ENCODE measurements at places on chromosomes 1 and 21.

DNA sequence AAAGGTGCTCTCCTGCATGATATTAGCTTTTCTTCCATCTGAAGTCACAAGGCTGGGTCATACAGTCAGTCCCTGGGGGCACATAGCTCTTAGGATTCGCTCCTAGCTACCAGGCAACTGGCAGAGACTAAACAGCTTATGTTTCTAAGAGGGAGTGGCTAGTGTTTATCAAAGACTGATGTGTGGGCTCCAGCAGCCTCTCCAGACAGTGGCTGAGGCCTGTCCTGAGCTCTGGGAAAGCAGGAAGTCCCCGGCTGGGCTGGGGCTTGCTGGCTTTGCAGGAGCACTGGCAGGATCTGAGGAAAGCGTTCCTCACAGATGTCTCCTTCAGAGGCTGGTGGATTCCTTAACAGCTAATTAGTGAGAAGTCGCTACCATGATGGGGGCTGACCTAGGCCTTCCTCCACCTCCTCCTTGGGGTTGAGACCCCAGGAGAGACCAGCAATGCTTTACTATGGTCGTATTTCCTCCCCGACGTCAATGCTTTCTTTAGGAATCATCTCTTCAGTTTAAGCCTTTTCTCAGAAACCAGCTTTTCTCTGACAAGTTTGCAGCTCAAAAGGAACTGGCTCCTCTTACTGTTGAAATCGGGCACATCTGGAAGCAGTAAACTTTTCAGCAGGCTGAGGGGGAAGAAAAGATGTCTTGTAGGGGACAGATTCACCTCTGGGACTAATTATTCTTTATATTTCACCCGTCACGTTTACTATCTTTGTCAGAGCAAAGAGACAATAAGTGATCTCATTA is 33.5 kb upstream of the HHAT start:
- H3K27ac ChIP-seq, result no peak overlapping the region
- peaks cover 3% of the 10 kb centered on the region for H3K4me1 ChIP-seq

DNA sequence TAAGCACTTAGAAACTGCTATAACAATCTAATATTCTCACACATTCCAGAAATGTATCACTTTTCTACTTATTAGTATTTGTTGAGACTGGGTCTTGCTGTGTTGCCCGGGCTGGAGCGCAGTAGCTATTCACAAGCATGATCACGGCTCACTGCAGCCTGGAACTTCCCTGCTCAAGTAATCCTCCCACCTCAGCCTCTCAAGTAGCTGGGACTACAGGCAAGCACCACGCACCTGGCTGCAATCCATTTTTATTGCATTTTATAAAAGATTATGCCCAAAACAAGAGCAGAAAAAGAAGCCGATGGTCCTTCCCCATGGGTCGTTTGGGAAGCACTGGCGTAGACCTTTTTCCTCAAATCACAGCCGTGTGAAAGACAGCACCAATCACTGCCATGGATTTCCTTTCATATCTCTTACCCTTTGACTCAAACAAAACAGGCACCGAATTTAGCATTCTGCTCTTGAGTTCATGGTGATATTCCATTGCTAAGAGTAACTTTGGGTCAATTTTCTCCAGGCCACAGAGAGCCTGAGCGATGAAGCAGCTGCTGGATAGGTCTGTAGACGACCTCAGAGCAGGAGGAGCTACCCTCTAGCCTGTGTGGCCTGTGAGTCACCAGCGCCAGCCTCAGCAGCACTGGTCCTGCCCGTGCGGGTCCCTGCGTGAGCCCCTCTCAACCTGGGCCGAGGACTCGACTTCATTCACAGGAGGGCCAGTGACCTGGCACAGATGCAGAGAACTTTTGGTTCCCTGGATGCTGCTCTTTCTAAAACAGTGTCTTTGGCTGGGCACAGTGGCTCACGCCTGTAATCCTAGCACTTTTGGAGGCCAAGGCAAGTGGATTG is 80.8 kb downstream of the PIK3CD start:
- peaks cover 7% of the 10 kb centered on the region for H3K36me3 ChIP-seq
- H3K4me1 ChIP-seq, result peaks cover 39% of the 10 kb centered on the region
- peak overlapping the region; percentile 91 for H3K27ac ChIP-seq
- DNase-seq, result no peak

- H3K36me3 ChIP-seq, result no peaks in the 10 kb centered on the region
- no peak overlapping the region for H3K27ac ChIP-seq
- H3K27me3 ChIP-seq, result peaks cover 4% of the 10 kb centered on the region
- DNase-seq, result no peak
- no peak overlapping the region for H3K4me3 ChIP-seq
- no peaks in the 10 kb centered on the region for H3K4me1 ChIP-seq
Measured at GRCh38 chr1:233738396-233738795, 124.5 kb downstream of the KCNK1 start.

- no peak overlapping the region for H3K4me3 ChIP-seq
- peaks cover 76% of the 10 kb centered on the region for H3K27me3 ChIP-seq
- no peak overlapping the region for H3K27ac ChIP-seq
- H3K36me3 ChIP-seq, result peaks cover 2% of the 10 kb centered on the region
- peaks cover 3% of the 10 kb centered on the region for H3K4me1 ChIP-seq
Measured at GRCh38 chr1:204711103-204711946, 25.8 kb upstream of the LRRN2 start.

GRCh38 chr1:2230781-2231531 is 2.8 kb downstream of the SKI start:
- H3K27ac ChIP-seq, result peak overlapping the region; percentile 96
- peak; percentile 59 for DNase-seq
- no peaks in the 10 kb centered on the region for H3K27me3 ChIP-seq
- H3K4me3 ChIP-seq, result peak overlapping the region; percentile 92

DNA sequence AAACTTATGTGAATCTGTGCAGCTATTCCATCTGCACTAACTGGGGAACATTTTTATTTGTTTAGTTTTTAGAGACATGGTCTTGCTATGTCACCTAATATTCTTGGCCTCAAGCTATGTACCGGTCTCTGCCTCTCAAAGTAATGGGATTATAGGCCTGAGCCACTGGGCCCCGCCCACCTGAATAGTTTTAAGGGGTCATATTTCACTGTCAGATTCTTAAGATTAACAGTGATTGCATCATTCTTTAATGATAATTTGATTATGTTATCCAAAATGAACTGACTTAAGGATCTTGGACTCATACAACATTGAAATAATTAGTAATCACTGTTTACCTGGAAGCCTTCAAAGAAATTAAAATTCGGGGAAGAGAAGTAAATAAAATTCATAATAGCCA is 12.6 kb upstream of the KLF18 start:
- no peak overlapping the region for H3K27ac ChIP-seq
- H3K4me1 ChIP-seq, result no peaks in the 10 kb centered on the region
- peaks cover 39% of the 10 kb centered on the region for H3K27me3 ChIP-seq

- H3K4me3 ChIP-seq, result no peak overlapping the region
- peaks cover 18% of the 10 kb centered on the region for H3K4me1 ChIP-seq
- no peaks in the 10 kb centered on the region for H3K27me3 ChIP-seq
- H3K27ac ChIP-seq, result no peak overlapping the region
- H3K36me3 ChIP-seq, result peaks cover 6% of the 10 kb centered on the region
Measured at GRCh38 chr21:37516998-37517397, 150.4 kb downstream of the DYRK1A start.

DNA sequence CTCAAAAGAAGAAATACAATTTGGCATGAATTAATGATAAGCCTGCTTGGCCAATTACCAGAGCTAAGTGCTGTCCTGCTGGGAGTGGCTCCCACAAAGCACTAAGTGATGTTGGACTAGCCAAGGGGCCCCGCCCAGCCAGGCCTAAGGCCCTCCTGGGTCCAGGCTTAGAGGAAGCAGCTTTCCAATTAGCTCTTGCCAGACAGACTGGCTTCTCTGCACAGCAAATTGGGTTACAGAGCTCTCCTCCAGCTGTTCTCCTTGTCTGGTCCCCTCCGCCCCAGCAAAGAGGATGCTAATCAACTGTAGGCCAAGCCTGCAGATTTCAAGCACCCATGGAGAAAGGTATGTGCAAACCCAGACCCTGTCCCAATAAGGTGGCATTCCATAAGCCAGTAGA is 151.9 kb downstream of the DMRTA2 start:
- no peak overlapping the region for H3K27ac ChIP-seq
- H3K27me3 ChIP-seq, result peaks cover 33% of the 10 kb centered on the region
- no peaks in the 10 kb centered on the region for H3K4me1 ChIP-seq
- H3K4me3 ChIP-seq, result no peak overlapping the region

DNA sequence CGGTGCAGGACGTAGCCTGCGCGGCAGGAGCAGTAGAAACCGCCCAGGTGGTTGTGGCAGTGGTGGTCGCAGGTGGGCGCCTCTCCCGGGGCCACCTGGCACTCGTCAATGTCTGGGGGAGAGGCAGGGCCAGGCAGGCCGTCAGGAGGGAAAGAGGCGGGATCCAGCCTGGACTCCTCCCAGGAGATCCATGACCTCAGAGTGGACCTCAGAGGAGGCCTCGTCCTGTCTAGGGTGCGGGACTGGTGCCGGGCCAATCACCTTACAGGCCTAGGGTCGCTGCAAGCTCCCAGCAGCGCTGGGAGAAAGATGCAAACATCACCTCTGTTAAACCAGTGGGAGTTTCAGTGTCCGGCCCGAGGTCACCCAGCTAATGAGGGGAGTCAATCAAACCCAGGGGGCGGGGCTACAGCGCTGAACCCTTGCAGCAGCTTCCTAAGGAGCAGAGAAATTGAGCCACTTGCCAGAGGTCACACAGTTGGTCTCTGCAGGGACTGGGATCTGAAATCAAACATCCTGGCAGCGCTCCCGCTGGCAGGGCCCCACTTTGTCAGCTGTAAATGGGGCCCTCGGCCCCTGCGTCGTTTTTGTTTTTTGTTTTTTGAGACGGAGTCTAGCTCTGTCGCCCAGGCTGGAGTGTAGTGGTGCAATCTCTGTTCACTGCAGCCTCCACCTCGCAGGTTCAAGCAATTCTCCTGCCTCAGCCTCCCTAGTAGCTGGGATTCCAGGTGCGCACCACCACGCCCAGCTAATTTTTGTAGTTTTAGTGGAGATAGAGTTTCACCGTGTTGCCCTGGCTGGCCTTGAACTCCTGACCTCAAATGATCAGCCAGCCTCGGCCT is 1.4 kb downstream of the MASP2 start:
- no peak overlapping the region for H3K27ac ChIP-seq
- DNase-seq, result no peak
- no peaks in the 10 kb centered on the region for H3K36me3 ChIP-seq
- peaks cover 2% of the 10 kb centered on the region for H3K4me1 ChIP-seq
- H3K27me3 ChIP-seq, result no peaks in the 10 kb centered on the region
- no peak overlapping the region for H3K4me3 ChIP-seq

- peaks cover 2% of the 10 kb centered on the region for H3K4me1 ChIP-seq
- H3K36me3 ChIP-seq, result no peaks in the 10 kb centered on the region
- H3K27ac ChIP-seq, result no peak overlapping the region
- DNase-seq, result no peak
Measured at GRCh38 chr1:162217706-162218105, 148.2 kb downstream of the NOS1AP start.

DNA sequence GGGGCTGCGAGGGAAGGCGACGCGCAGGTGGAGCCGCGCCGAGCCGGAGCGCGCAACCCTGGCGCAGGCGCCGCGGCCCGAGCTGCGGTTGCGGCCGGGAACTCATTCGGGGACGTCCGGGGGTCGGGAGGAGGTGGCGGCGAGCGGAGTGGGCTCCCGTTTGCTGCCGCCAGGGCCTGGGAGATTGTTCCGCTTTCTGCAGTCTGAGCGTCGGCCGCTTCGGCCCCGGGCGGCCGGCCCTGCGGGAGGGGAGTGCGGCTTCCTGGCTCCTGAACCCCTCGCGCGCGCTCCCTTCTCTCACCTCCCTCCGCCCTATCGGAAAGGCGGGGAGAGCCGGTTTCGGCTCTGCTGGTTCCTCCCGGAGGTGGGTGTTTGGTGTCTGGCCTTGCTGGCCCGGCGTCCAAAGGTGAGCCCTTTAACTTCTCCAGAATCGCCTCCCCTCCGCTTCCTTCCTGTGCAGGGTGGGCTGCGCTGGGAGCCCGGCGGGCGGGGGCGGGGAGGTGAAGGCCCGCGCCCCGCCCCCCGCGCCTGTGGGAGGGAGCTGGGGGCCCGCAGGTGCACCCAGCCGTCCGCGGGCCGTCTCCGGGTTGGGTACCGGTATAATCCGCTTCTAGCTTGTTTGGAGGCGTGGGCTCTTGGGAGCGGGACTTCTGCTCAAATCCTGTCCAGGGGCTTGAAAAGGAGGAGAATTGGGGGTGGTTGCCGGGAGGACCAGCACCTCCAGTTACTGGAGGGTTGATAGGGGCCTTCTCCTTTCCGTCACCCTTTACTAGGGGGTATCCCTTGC is 683 bp downstream of the LRRC8D start:
- H3K4me3 ChIP-seq, result peak overlapping the region; percentile 91
- H3K27ac ChIP-seq, result peak overlapping the region; percentile 83
- peaks cover 27% of the 10 kb centered on the region for H3K4me1 ChIP-seq
- H3K27me3 ChIP-seq, result no peaks in the 10 kb centered on the region

DNA sequence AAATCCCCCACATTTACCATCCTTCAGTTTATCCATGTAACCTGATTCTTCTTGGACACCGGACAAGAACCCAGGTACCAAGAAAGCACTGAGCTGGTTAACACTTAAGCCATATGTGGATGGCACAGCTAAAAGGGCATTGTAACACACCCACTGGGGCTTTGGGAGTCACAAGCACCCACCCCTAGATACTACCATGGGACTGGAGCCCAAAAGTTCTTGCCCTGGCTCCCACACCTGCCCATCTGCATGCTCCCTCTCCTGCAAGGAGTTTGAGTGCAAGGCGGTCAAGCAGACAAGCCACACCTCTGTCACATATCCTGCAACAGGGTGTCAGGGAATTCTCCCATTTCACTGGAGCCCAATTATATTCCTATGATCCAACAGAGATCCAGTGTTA is 270.1 kb downstream of the USH2A start:
- no peaks in the 10 kb centered on the region for H3K27me3 ChIP-seq
- H3K4me1 ChIP-seq, result no peaks in the 10 kb centered on the region
- no peak overlapping the region for H3K27ac ChIP-seq
- no peak for DNase-seq
- H3K4me3 ChIP-seq, result no peak overlapping the region

- peaks cover 3% of the 10 kb centered on the region for H3K4me1 ChIP-seq
- H3K4me3 ChIP-seq, result no peak overlapping the region
- peaks cover 61% of the 10 kb centered on the region for H3K27me3 ChIP-seq
- DNase-seq, result no peak
Measured at GRCh38 chr1:62285984-62286785, 33.0 kb downstream of the KANK4 start.

GRCh38 chr1:18884727-18885126 is 17.6 kb downstream of the ALDH4A1 start:
- no peaks in the 10 kb centered on the region for H3K36me3 ChIP-seq
- DNase-seq, result no peak
- no peak overlapping the region for H3K27ac ChIP-seq
- H3K27me3 ChIP-seq, result no peaks in the 10 kb centered on the region
- H3K4me3 ChIP-seq, result no peak overlapping the region
- no peaks in the 10 kb centered on the region for H3K4me1 ChIP-seq

GRCh38 chr1:156889802-156890580 is 3.5 kb upstream of the PEAR1 start:
- peak overlapping the region; percentile 55 for H3K4me3 ChIP-seq
- peak overlapping the region; percentile 24 for H3K27ac ChIP-seq
- DNase-seq, result peak; percentile 27
- peaks cover 4% of the 10 kb centered on the region for H3K36me3 ChIP-seq
- peaks cover 21% of the 10 kb centered on the region for H3K4me1 ChIP-seq
